Astrocyte of the spinal cord (primary cell): ENCODE measurements at places on chromosomes 5 and 9.

- DNase-seq, result no peak
These were observed 429.1 kb downstream of the NR2F1-AS1 start for GRCh38 chr5:93151896-93152295.

DNA sequence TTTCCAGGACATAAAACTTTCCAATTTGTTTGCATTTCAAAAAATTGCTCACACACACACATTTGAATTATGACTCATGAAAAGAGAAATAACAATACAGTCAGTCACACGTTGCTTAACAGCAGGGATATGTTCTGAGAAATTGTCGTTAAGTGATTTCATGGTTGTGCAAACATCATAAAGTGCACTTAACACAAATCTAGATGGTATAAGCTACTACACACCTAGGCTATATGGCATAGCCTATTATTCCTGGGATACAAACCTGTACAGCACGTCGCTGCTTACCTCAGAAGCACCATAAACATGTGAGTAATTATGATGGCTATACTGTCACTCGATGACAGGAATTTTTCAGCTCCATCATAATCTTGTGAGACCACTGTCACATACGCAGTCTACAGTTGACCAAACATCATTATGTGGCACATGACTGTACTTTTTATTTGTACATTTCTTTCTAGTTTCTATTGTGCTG lies 378.2 kb downstream of the ACTL7B start:
- peak; percentile 79 for DNase-seq

GRCh38 chr5:178667688-178668087 lies 40.8 kb upstream of the CLK4 start:
- DNase-seq, result no peak

DNA sequence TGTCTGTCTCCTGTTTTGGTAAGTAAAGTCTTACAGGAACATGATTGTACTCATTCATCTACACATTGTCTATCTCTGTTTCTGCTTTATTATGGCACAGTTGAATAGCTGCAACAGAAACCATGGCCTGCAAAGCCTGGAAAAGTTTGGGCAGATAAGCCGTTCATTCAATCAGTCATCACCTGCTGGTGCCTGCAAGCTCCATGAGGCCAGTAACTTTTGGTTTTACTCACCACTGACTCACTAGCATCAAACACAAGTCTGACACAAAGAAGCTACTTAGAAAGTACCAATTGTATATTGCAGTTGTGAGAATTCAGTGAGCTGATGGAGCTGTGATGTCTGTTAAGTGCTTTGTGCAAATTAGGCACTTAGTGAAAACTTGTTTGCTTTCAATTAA lies 373.6 kb upstream of the SGCD start:
- no peak for DNase-seq

DNA sequence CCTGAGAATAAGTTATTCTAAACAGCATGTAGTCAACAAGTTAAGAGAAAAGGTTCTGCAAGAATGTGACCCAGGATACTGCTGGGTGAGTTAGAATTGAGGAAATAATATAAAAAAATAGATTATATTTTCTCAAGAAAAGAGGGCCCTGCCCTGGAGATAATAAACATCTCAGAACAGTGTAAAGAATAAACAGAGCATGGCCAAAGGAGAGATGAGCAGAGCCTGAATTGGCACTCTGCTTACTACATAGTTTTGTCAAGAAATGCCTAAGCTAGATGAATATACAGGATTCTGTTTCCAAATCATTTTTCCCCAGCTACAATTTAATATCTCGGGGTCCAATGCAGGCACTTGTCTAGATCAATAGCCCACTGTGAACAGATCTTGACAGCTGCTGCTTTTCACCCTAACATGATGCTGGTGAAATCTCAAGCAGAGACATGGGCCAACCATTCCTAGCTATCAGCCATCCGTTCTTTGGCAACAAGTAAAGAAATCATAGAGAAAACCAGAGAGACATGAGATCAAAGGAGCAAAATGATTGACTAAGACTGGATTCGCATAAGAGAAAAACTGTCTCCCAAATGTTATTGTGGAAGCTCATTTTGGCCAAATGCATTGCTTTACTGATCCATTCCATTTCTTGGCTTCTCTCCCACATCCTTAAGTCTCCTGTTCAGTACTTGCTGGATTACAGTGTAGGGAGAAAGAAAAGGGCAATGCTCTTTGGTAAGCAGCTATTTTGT lies 173.2 kb downstream of the PRELID2 start:
- no peak for DNase-seq

- DNase-seq, result no peak
These were observed 741.0 kb upstream of the RIOK2 start for GRCh38 chr5:97923997-97924396.

DNA sequence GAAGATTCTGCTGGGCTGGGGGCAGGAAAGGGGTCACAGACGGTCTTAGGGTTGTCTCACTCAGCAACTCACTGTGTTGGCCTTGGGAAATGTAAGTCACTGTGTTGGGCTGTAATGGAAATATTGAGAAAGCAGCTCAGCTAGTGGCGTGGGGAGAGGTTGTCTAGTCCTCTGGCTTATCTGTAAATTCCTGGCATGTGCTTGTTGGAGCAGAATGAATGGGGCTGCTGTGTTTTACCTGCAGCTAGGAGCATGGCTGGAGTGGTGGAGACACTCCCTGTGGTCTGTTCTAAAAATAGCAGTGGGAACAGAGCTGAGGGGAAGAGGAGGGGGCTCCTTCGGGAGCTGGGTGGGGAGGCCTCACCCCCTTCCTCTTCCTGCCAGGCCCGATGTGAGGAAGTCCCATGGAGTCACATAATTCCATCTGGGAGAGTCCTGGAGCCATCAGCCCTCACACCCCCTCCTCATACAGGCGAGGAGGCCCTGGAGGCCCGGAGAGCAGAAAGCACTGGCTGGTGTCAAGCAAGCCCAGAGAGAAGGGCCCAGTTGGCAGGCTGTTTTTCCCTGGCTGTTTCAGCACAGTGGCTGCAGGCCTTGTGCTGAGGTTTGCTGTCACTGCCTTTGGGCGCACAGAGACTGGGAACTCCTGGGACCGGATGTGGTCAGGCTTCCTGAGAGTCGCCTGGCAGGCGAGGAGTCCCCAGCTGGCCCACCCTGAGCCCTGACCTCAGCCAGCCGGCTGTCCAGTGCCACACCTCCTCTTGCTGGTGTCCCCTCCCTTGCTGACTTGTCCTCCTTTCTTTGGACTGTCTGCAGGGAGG lies 84.9 kb downstream of the RGS3 start:
- peak; percentile 25 for DNase-seq
